CD4-positive, alpha-beta T cell treated with Interleukin-4 for 4 hours (primary cell): ENCODE measurements at places on chromosomes 1 and 21.

GRCh38 chr1:79604490-79605198 lies 598.1 kb upstream of the ADGRL4 start:
- no peak for DNase-seq

DNA sequence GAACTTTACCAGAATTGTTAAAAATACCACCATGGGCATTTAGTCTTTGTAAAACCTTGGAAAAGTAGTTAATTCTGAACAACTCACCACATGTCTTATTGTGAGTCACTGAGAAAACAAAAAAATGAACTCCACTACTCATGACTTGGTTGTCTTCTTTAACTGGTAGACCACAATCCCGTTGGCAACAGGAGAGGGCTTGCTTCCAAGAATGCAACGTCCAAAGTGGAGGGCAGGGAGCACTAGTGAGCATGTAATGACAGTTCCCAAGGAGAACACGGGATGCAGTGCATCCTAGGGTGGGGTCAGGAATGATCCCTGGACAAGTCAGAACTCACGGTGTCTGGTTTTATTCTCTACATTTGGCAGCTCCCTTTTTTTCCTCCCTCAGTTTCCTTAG lies 15.2 kb upstream of the HMCN1 start:
- no peak for DNase-seq

DNA sequence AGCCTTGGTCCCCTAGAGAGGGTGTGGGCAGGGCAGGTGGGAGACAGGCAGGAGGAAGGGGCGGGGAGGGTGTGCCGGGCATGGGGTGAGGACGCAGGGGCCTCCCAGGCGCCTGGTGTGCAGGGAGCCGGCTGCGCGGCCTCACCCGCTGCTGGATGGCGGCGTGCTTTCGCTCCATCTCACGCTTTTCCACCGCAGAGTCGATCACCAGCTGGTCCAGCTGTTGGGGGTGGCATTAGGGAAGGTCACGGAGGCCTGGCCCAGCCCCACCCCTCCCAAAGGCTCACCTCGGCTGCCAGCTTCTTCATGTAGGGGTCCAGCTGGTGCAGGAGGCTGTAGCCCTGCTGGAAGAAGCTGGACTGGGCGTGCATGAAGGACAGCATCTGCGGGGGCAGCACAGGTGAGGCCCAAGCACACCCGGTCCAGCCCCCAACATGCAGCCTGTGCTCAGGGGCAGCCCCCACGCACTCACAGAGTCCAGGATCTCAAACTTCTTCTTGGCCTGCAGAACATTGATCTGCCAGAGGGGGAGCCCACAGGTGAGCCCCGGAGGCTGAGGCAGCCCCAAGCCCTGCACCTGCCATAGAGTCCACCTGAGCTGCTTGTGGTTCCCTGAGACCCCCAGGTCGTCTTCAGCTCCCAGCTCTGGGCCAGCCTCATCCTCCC lies 7.9 kb downstream of the ACAP3 start:
- peak; percentile 14 for DNase-seq

GRCh38 chr21:15279482-15279881 lies 214.7 kb upstream of the NRIP1 start:
- no peak for DNase-seq

GRCh38 chr1:39088658-39089057 lies 62.5 kb downstream of the NDUFS5 start:
- DNase-seq: no peak

GRCh38 chr1:237390823-237391222 lies 348.8 kb downstream of the RYR2 start:
- DNase-seq: no peak

DNA sequence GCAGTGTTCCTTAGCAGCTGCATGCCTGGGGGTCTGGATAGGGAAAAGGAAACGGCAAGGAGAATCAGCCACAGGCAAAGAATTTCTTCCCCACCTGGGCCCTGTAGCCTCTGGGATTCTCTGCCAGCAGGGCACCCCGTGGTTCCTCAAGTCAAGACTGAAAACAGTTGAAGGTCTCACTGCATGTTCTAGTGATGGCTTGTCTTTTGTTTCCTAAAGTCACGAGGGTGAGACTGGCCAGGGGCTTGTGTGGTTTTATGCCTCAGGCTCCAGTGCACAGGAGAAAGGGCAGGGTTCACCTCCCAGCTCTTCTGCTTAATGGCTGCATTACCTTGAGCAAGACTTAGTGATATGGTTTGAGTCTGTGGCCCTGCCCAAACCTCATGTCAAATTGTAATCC lies 53.2 kb upstream of the B3GALT5 start:
- no peak for DNase-seq
